Cortex of kidney (tissue), 1 donor: ENCODE measurements at places on chromosomes 6 and 20.

- no peak for DNase-seq
These were observed 375.0 kb downstream of the CDC5L start for GRCh38 chr6:44762496-44762895.

- no peak for DNase-seq
These were observed 109.6 kb upstream of the RPS6KA2 start for GRCh38 chr6:166736634-166737033.

DNA sequence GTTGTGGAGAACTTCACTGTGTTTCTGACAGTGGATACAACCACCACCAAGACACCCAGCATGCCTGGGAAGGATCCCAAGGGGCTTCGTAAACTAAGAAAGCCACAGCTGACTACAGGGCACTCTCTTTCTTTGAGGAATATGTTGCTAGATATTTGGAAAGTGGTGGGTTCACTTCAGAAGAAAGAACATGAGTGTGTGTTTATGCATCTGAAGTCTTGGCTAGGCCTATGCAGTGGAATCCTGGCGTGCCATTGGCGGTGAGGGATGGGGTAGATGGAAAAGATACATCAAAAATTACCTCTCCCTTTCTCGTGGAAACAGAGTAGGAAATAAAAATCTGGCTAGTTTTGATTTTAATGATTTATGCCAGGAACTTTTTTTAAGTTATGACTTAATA lies 187.7 kb downstream of the PDE7B start:
- no peak for DNase-seq

DNA sequence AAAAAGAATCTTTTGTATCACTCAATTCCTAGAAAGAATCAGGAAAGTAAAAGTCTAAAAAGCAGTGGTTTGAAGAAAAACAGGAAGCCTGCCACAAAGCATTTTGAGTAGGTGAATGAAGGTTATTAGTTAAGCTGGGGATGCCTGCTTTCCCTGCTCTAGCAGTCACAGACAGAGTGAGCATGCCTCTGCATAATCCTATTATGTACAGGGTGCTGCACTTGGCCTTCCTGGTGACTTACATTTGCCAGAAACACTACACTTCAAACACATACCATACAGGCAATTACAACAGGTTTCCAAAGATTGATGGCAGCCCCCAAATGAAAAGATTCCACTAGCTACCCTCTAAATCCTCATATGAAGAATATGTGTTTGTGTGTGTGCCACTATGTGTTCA lies 130.8 kb downstream of the TPBG start:
- DNase-seq: no peak

DNA sequence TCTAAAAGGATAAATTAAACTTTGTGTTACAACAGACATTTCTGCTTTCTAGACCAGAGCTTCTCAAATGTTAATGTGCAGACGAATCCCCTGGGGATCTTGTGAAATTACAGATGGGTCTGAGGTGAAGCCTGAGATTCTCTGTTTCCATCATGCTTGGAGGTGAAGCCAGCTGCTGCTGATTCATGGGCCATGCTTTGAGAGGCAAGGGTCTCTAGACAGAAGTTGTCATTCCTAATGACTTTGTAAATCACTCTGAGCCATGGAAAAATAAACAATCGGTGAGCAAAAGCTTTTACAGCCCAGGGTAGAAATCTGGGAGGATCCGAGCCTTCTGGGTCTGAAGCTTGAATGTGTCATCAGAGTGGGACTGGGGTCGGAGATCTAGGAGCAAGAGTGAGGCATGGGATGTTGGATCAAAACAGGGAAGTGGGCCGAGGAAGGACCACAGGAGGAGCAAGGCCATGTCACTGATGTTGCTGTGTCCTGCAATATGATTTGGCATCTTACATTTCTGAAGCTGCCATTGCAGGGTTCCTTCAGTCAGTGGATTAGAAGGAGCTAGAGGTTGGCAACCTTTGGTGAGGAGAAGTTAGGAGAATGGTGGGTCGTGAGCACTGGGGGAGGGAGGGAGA lies 77.3 kb downstream of the TRMT11 start:
- DNase-seq: no peak

DNA sequence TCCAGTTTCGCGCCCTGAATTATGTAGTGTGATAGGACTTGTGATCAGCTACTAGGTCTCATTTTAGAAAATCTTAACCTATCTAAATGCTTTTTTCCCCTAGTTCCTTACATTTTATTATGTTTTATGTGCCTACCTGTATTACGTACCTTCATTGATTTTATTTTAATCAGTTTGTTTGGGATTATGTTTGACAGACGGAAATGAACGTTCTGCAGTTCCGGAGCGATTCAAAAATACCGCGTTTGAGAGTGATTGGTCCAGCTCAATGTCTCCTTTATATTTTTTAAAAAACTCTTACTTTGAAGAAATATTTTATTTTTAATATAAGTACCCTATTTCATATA lies 114.3 kb upstream of the BTN3A2 start:
- DNase-seq: no peak
